ENCODE measurements at places on chromosomes 3 and 15. TPM values are rescaled to one million over a fixed set of nuclear protein-coding genes. Genes with fewer than 3 reads are reported as not detected.

Gene CHL1
- total RNA-seq = 18.7 TPM

Gene ZPLD1
- total RNA-seq = not detected

Gene SORD
- 4.9 TPM for total RNA-seq

Gene SCAANT1
- not detected for total RNA-seq

Gene OSBPL10
- 6.3 TPM for total RNA-seq

Gene ECE2
- total RNA-seq = not detected

Gene PCCB
- total RNA-seq = 28.7 TPM

Gene CFAP100
- not detected for total RNA-seq

Gene CCDC33
- not detected for total RNA-seq

Gene HRH1
- total RNA-seq = 8.0 TPM

GRCh38 chr15:26376243-26376642 lies 396.6 kb downstream of the GABRB3 start:
- DNase-seq = no peak

GRCh38 chr3:179884136-179884535 lies 152.6 kb downstream of the PEX5L start:
- DNase-seq = no peak

GRCh38 chr3:54999811-55000210 lies 72.0 kb upstream of the LRTM1 start:
- DNase-seq = no peak

- no peak for DNase-seq
Measured at GRCh38 chr3:9196020-9196419, 53.4 kb downstream of the SRGAP3 start.

- no peak for DNase-seq
Measured at GRCh38 chr3:89932882-89933281, 825.5 kb downstream of the EPHA3 start.

- DNase-seq = no peak
Measured at GRCh38 chr3:52339612-52340011, 23.5 kb downstream of the DNAH1 start.

DNA sequence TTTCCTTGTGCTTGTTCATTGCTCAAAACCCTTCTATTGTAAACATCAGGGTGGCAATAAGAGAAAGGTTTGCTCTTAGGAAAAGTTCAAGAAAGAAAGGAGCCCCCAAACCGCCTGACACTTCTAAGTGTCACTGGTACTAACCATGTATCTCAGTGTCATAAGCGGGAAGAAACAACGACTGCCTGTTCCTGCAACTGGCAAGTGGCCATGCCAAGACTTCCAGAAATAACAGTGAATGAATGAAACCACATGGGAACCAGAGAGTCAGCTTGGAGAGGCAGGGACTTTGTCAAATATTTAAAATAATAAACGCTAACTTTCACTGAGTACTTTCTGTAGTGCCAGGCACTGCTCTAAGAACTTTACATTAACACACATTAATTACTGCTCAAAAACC lies 1.1 kb downstream of the PLSCR2 start:
- no peak for DNase-seq

- no peak for DNase-seq
Measured at GRCh38 chr3:113532698-113533533, 561 bp downstream of the SIDT1 start.

- DNase-seq = no peak
Measured at GRCh38 chr3:185739264-185739701, 85.6 kb downstream of the IGF2BP2 start.

DNA sequence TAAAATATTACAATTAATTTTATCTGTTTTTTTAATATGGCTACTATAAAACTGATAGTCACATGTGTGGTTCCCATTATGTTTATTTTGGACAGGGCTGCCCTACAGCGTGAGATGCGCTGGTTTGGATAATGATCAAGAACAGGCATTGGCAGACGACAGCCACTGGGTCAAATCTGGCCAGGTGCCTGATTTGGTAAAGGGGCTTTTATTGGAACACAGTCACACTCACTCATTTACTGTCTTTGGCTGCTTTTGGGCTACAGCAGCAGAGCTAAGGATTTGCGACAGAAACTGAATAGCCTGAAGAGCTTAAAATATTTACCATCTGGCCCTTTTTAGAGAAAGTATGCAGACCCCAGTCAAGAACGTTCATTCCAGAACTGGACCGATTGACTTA lies 724.2 kb upstream of the CFAP20DC start:
- DNase-seq = no peak

GRCh38 chr3:47370887-47371697 lies 9.7 kb upstream of the PTPN23 start:
- DNase-seq = no peak

GRCh38 chr15:34336231-34336990 lies 1.2 kb downstream of the SLC12A6 start:
- DNase-seq = no peak

GRCh38 chr15:92808598-92809063 lies 91.5 kb upstream of the CHD2 start:
- no peak for DNase-seq

- peak; percentile 16 for DNase-seq
Measured at GRCh38 chr3:195221876-195222617, 48.9 kb downstream of the XXYLT1 start.

DNA sequence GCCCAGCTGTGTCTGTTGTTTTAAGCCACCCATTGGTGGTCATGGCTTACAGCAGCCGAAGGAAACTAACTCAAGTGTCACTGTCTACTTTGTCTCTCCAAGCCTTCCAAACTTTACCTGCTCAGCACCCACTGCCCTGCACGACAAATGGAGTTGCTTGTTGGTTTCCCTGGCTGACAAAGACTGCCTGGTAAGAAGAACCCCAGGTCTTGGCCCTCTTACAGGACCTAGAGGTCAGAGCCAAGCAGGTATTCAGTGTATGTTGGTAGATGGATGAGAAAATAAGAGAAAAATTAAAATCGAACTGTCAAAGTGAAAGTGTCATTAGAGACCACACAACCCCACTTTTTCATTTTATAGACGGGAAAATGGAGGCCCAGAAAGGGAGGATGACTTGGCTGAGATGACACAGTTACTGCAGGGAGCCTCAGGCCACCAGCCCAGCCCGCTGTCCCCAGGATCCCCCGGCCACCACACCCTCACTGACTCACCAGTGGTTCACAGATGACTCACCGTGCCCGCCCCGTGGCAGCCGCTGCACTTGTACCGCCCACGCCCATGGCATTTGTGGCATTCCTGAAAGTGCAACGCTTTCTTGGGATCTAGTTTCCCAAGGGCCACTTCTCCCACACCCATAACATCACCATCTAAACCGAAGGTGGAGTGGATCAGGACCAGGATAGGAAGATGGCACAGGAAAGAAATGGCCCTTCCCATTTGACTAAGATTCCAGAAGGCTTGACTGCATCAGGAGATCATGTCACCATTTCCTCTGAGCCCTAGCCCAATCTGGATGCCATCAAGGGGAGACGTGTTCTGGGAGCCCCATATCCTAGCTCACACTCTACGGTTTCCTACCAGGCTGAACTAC lies 15.2 kb downstream of the SSUH2 start:
- no peak for DNase-seq

DNA sequence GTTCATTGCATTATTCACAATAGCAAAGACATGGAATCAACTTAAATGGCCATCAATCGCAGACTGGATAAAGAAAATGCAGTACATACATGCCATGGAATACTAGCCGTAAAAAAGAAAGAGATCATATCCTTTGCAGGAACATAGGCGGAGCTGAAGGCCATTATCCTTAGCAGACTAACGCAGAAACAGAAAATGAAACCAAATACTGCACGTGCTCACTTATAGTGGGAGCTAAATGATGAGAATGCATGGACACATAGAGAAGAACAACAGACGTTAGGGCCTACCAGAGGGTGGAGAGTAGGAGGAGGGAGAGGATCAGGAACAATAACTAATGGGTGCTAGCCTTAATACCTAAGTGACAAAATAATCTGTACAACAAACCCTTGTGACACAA lies 57.9 kb downstream of the RASA2 start:
- no peak for DNase-seq

DNA sequence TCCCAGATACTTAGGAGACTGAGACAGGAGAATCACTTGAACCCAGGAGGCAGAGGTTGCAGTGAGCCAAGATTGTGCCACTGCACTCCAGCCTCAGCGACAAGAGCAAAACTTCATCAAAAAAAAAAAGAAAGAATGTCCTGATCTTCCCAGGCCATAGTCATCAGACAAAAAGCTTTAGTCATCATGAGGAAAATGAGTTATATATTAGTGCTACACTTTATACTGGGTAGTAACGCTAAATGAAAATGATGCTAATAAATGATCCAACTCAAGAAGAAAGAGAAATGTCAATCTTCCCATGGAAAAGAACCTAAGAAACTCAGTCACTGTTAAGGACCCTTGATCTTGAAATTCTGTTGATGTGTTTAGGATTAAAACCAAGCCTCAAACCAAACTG lies 26.3 kb upstream of the TRIM59 start:
- no peak for DNase-seq

DNA sequence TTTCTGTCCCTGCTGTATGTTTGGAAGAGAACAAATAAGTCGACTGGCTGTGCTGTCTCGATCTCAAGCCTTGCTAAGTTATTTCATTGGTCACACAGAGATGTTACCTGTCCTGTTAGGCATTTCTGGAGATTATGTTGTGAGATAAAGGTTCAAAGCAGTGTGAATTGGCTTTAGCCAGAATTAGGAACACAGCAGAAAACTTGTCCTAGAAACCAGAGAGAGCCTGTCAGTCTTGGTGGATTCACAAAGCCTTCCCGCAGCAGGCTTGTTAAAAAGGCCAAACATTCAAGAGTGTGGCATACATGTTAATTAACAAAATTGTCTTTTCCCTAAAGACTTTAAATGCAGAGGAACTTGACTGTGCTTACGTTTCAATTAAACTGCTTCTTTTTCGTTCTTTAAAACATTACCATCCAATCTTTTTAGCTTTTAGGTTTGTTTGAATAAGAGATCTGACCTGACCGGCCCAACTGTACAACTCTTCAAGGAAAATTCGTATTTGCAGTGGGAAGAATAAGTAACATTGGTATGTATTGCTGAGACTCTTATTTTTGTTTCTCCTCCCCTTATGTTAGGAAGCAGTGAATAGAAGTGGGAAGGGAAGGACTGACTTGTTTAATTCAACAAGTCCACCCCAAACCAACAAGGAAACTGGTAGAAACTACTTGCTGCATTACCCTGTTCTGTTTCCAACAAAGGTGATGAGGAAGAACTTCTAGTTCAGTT lies 25.2 kb downstream of the ABHD2 start:
- DNase-seq = no peak

GRCh38 chr3:135621184-135621920 lies 344.2 kb upstream of the PPP2R3A start:
- DNase-seq = no peak

DNA sequence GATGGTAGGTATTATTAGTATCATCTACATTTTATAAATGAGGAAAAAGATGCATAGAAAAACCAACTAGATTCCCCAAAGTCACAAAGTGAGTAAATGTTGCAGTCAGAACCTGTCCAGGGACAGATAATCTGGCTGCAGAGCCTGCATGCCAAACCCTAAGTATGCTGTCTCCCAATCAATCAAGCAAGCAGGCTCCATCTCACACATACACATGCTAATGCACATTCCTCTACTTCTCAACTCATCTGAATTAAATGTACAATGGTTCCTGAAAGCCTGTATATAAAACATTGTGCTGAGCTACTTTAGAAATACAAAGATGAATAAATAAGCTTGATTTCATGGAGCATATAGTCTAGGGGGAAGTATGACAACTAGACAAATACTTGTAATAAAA lies 101.0 kb downstream of the CBLB start:
- DNase-seq = no peak

- no peak for DNase-seq
Measured at GRCh38 chr15:63849906-63850305, 16.2 kb upstream of the HERC1 start.

DNA sequence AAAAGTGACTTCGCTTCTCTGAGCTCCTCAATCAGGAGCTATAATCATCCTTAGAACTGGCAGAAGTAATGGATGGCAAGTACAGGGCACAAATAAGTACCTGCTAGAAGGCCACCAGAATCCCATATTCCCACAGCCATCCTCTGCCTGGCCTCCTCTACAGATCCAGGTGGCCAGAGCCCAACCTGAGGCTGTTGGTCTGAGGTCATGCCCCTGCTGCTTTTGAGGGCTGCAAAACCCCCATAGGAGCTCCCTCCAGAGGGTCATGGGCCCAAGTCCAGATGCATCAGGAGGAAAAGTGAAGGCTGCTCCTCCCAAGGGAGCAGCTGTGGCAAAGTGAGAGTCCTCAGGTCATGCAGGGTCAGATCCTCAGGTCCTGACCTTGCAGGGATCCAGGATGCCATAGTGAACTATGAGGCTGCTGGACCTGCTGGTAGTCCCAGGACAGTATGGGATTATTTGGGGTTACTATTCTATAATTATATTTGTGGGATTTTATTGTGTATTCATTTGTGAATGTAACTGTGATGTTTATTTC lies 3.0 kb upstream of the PLCD1 start:
- DNase-seq = no peak

- no peak for DNase-seq
Measured at GRCh38 chr3:61981060-61981459, 392.3 kb downstream of the FEZF2 start.

DNA sequence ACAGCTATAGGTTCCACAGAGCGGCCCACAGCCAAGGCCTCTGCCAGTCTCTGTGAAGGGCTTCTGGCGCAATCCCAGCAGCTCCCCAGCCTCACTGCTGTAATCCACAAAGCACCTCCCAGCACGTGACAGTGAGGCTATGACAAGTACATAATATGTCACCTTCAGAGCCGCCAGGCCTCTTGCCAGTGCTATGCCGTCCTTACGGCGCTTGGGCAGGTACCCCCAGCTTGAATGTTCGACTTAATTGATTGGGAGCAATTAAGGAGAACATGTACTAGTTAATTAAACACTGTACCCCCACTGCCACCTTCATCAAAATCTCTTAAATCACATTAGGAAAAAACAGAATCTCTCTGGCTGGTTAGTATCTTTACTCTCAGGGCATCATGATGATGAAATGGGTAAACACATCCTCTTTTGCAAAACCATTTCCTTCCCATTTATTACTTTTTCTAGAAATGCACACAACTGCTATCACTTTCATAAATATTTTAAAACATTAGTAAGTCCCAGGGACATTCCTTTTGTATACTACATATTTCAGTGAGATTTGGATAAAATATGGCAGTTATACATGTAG lies 169.9 kb downstream of the XXYLT1 start:
- no peak for DNase-seq

DNA sequence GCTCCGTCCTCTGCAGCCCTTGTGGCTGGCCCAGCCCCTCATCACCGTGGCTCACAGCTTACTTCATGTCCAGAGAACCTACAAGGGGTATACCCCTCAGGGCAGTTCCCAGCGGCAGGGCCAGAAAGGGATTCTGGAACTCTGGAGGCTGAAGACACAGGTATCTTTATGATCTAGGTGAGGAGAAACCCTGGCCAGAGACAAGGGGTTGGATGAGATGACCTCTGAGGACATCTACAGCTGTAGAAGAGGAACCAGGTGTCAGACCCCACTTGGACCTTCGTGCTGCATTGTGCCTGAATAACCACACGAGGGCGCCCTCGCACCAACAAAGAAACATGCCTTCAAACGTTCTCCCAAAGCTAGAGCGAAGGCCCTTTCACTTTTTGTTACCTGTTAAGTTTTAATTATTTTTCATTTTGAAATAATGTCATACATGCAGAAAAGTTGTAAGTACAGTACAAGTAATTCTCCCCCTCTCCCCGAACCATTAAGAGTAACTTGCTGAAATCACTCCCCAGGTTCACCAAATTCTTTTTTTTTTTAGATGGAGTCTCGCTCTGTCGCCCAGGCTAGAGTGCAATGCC lies 118.7 kb upstream of the SMAD3 start:
- DNase-seq = peak; percentile 62
